Stimulated activated CD4-positive, alpha-beta T cell treated with anti-CD3 and anti-CD28 coated beads, Interleukin-15, amount 100 ng/mL, for 48 hours (primary cell): ENCODE measurements at places on chromosomes 1 and 21.

- DNase-seq = no peak
Observed at GRCh38 chr1:4664606-4665005, 10.2 kb downstream of the AJAP1 start.

DNA sequence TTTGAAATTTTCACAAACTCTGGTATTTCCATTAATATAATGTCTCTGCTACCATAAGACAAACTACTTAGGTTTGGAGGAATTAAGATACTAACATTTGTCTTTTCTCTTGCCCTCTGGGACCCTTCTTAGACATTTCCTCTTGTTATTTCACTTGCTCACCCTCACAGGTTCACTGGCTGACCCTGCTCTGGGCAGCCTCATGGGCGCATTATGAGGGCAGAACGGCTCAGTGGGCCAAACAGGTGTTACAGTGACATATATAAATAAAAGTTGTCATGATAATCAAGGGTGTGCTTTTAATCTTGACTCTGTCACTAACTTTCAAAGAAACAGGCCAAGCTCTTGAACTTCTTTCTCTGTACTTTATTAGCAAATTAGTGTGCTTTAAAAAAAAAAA, 46.5 kb downstream of the ZNHIT6 start:
- no peak for DNase-seq

DNA sequence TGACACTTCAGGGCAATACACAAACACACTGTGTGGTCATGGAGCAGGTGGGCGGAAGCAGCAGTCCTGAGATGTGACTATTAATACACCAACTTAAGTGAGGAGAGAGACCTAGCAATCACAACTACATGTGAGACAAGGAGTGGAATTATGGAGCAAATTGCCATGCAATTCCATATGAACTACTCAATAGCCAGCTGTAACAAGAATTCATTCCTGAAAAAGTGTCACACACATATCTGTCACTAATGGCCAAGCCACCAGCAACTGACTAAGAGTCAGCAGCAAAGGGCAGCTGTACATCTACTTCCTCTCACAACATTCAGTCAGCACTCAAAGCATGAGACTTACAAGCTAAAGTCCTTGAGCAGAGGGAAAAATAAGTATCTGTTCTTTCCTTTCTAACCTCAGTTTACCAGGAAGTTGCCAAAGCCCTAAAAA, 46.2 kb downstream of the GPR3 start:
- DNase-seq = no peak

DNA sequence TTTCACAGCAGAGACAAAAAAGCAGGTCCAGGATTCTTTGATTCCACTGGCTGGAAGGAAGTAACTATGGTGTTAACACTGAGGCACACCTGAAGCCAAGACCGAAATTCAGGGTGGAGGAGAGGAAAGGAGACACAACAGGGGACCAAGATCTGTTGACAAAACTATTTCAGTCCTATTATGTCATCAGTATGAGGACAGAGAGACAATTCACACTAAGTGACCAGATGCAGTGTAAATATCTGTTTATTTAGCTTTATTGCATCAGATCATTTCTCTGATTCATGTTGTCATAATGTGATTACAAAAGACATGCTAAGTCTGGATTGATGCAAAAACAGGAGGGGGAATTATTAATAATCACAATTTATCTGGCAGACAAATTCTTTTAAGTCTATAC, 118.8 kb downstream of the SIPA1L2 start:
- DNase-seq = no peak

DNA sequence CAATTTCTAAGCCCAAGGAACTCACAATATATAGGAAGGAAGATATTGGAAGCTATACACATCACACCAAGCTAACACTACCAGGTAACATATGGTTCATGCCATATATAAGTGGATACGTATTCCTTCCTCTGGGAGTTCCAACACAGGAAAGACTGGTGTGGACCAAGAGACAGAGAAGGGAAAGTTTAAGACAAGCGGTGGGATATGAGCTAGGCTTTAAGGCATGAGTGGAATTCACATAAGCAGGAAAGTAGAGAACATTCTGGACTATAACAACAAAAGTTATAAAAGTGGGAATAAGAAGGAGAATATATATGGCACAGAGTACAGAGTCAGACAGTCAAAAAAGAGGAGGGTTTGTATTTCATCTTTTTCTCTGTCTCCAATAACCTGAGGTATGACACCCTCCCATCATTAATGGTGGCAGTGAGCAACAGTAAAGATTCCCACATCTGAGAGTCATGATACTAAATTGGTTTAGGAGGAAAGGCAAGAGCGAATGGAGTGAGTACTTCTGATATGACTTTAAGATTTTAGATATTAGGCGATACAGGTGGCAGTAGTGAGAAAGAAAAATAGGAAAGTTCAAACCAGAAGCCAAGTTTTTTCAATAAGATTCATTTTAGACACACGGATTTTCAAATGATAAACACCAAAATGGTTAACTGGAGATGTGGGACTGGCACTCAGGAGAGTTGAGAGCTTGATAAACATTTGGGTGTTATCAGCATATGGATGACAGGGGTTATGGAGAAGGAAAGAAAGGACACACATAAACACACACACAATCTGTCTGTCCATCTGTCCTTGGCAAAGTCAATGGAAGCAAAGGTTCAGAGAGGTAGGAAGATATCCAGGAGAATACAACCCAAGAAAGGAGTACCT, 87.4 kb upstream of the TTC39A start:
- DNase-seq = no peak

- DNase-seq = no peak
Observed at GRCh38 chr21:36691555-36692041, 7.3 kb upstream of the SIM2 start.

DNA sequence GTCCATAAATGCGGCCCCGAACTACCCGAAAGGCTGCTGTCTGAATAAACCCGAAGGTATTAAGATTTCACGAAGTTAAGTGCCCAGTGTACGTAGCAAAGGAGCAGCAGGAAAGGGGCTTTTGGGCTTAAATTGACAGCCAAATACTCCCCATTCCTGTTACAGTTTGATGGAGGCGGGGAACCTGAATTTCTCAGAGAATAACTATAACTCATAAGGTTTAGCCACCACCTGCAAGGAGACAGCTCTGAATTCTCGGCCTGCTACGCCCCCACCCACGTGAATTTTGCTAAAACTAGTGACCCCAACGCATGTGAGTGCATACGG, 5.2 kb downstream of the GFI1 start:
- DNase-seq = no peak

GRCh38 chr1:14539953-14540563, 58.4 kb upstream of the KAZN start:
- DNase-seq = no peak

DNA sequence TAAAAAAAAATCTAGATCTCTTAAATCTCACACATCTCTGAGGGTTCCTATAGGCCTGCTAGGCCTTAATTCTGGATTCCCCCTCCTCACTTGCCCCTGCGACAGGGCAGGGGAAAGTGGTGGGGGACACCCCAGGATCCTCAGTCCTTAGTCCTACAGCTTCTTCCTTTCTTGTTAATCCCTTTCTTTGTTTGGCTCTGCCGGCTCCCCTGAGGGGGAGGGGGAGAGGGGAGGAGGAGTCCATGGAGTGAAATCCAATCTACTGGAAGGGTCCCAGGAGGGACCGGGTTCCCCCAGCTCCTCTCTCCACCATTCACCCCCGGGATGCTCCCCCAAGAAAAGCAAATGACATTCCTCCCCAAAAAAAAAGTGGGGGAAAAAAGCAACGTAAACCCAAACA, 8.5 kb downstream of the MEX3A start:
- no peak for DNase-seq

- DNase-seq = no peak
Observed at GRCh38 chr1:215911406-215911968, 344.4 kb downstream of the KCTD3 start.

- no peak for DNase-seq
Observed at GRCh38 chr1:31410871-31411270, 2.1 kb upstream of the SERINC2 start.

DNA sequence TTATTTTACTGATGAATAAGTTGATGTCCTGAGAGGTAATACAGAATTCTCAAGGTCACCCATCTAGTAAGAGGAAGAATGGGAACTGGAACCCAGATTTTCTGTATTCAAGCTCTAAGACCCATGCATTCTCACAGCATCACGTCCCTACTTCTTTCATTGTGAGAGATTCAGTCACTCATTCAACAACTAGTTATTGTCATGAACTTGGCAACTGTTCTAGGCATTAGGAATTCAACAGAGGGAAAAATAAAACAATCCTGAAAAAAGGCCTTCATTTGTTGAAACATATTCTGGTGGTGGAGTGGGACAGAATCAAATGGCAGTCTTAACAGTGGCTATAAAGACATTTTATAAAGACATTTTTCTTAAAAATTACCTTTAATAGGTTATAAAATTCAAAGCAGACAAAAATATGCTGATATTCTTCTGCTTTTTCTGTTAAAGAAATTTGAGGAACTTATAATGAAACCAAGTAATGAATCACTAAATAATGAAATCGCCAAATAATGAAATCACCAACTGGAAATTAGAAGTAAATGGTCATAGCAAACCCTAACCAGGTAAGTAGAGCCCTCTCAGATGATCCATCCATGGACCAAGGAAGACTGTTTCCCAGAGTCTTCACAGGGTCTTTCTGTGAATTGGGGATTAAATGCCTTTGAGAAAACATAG, 136.5 kb upstream of the DPYD start:
- DNase-seq = no peak

DNA sequence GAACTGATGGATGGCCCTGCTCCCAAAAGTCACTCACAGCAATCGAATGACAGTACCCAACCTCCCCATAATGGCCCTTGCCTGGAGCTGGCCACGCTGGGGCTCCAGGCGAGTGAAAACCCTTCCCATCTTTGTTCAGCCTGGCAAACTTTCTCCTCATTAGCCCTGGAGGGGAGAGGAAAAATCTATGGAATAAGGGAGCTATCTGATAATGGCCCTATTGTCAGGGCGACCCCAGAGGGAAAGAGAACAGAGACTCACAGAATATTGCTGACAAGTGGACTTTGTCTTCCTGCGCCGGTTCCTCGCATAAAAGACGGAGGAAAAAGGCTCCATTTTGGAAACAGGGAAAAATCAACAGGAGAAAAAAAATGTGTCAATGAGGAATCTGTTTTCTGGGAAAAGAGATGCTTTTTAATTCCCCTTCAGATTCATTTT, 13.0 kb upstream of the ARHGEF16 start:
- no peak for DNase-seq

DNA sequence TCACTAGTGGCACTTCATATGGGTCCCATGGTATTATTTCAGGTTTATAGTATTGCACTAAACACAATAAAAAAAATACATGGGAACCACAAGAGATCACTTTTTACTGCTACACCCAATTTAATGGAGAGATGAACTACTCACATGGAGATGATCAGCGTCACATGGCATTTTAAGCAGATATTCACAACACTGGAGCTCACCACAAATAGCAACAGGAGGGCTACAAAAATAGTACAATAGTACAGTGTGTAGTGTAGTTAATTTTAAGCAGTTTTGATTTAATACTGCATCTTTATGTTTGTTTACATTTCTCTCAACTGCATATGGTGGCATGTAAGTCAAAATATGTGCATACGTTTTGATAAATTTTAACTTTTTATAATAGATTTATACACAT, 31.0 kb downstream of the SNX7 start:
- no peak for DNase-seq

DNA sequence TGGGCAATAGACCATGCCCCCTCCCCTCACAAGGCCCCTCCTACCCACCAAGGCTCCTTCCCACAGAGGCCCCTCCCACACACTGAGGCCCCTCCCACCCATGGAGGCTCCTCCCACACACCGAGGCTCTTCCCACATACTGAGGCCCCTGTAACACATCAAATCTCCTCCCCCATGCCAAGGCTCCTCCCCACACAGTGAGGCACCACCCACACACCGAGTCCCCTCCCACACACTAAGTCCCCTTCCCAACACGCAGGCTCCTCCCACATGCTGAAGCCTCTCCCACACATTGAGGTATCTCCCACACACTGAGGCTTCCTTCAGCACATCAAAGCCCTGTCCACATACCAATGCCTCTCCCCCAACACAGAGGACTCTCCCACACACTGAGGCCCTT, 391.8 kb downstream of the CAMTA1 start:
- no peak for DNase-seq

GRCh38 chr21:31684918-31685317, 25.4 kb downstream of the SOD1 start:
- DNase-seq = no peak

GRCh38 chr1:242736611-242737010, 212.1 kb upstream of the PLD5 start:
- no peak for DNase-seq

GRCh38 chr21:20040768-20041167, 957.4 kb upstream of the NCAM2 start:
- no peak for DNase-seq

- no peak for DNase-seq
Observed at GRCh38 chr21:25577424-25578055, 29.7 kb downstream of the MRPL39 start.

- peak; percentile 49 for DNase-seq
Observed at GRCh38 chr1:180571832-180572636, 13.3 kb downstream of the OVAAL start.

- DNase-seq = no peak
Observed at GRCh38 chr1:223771814-223772770, 59.8 kb downstream of the CAPN2 start.

GRCh38 chr1:114428083-114428754, 82.8 kb downstream of the TRIM33 start:
- DNase-seq = no peak

DNA sequence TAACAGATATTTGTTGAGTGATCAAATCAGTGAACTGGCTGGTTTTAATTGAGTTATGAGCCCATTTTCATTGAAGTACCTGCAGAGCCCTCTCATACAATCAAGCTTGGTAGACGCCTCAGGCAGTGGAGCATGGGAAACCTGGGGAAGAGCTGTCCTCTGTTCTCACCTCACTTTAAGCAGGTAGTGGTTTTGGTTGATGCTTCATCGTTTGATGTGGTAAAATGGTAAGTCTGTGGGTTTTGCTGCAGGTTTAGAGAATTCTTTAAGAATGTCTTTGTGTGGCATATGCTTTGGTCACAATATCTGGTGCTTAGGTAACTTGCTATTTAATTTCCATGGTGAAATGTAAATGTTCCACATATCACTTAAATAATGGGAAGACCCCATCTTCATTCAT, 10.0 kb downstream of the LAMC1 start:
- no peak for DNase-seq

DNA sequence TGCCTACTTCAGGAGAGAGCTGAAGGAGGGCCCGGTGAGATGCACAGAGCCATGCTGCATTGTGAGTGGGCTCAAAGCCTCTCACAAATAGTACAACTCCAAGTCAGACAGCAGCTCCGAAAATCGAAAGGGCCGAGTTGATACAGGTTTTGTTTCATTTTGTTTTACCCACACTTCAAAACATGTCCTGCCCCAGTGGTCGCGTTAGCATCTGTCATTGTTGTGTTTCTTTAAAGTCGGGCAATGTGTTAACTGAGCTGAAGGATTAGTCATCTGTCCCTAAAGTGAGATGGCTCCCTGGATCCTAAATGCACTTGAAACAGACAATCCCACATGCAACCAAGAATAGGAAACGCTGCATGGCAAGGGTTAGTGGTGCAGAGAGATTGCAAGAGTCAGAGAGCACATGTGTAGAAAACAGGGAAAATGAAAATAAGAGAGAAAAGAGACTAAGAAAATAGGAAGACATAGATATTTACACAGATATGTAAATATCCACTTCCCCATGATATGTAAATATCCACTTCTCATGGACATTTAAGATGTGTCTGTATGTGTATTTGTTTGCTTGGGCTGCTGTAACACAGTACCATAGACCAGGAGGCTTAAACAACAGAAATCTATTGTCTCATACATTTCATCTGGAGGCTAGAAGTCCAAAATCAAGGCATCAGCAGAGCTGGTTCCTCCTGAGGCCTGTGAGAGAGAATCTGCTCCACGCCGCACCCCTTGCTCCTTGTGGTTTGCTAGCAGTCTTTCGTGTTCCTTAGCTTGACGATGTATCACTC, 131.4 kb upstream of the RAB4A start:
- DNase-seq = no peak
